ENCODE measurements at places on chromosomes 1 and 21. TPM values are rescaled to one million over a fixed set of nuclear protein-coding genes. Genes with fewer than 3 reads are reported as not detected.

The NBPF10 gene
- total RNA-seq = 1.7 TPM

The OR10K2 gene
- not detected for total RNA-seq

The OR10R2 gene
- total RNA-seq = not detected

The CD1B gene
- not detected for total RNA-seq

The TRPM2 gene
- not detected for total RNA-seq

The KIF14 gene
- 1.0 TPM for total RNA-seq

The LCE1A gene
- not detected for total RNA-seq

The FCRL2 gene
- total RNA-seq = not detected

The AMY1B gene
- total RNA-seq = not detected

The CLCA4 gene
- 26.7 TPM for total RNA-seq

The HSPB7 gene
- not detected for total RNA-seq

The GSTM3 gene
- total RNA-seq = 28.0 TPM

The HAO2 gene
- not detected for total RNA-seq

The MYCL gene
- 10.3 TPM for total RNA-seq

The FCN3 gene
- total RNA-seq = not detected

The CYP4B1 gene
- 9.0 TPM for total RNA-seq

The ATP5PB gene
- 198 TPM for total RNA-seq

The NCF2 gene
- total RNA-seq = 63.9 TPM

The MANEAL gene
- total RNA-seq = 1.6 TPM

The CD101 gene
- 1.8 TPM for total RNA-seq

The ACOT11 gene
- total RNA-seq = 12.6 TPM

Measured in nasal cavity respiratory epithelium epithelial cell of viscerocranial mucosa (primary cell).